ENCODE measurements at places on chromosomes 2 and 18.

GRCh38 chr18:75916624-75916982 lies 489.1 kb upstream of the SMIM21 start:
- no peak for DNase-seq

DNA sequence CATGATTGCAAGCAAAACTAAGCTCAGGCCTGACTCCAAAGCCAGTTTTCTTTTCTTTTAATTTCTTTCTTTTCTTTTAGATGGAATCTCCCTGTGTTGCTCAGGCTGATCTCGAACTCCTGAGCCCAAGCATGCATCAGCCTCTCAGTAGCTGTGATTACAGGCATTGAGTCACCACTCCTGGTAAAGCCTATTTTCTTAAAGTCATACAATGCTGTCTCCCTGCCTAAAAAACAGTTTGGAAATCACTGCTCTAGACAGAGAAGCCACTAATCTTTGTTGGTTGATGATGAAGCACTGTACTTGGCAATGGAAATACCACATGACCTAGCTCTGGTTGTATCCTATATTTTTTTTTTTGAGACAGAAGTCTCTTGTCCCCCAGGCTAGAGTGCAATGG lies 33.1 kb upstream of the ZNF532 start:
- no peak for DNase-seq

DNA sequence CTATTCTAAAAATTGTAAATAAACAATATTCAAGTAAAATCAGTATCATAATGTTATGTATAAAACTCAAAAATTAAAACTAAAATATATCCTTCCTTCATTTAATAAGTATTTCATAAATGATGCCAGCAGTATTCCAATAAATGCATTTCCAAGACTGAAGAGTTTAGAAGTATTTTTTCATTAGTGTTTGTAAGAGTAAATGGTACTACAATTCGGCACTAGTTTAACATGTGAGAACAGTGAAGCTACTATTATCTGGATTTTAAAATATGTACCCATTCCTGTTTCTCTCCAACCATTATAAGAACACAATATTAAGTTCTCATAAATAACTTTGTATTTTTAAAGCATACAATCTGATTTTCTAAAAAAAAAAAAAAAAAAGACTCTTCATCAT lies 3.3 kb downstream of the BAZ2B start:
- no peak for DNase-seq

- DNase-seq: no peak
These were observed 5.9 kb upstream of the FN1 start for GRCh38 chr2:215441560-215442400.

- no peak for DNase-seq
These were observed 138.7 kb downstream of the PRKCE start for GRCh38 chr2:45789961-45790723.

DNA sequence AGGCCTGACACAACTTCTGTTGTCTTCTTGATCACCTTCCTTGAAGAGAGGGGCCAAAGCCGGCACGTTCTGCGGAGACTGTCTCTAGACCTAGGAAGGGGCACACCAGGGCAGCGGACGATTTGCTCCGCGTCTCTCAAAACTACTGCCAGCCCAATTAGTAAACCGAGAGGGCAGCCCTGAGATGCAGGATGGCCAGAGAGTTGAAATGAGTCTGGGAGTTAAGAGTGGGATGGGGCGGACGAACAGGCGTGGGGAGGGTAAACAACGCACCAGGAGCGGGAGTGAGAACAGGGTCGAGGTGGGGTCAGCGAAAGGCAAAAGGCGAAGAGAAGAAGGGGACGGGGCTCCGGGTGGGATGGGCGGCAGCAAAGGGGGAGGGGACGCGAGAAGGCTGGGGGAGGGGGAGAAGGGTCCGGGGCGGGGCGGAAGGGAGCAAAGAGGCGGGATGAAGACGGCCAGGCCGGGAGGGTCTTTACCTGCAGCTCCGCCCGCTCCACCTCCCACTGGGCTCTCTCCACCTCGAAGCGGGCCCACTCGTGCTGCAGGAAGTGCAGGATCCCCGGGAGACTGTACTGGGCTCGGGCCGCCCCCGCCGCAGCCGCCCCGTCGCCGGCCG lies 476 bp downstream of the STRN start:
- DNase-seq: peak; percentile 59

DNA sequence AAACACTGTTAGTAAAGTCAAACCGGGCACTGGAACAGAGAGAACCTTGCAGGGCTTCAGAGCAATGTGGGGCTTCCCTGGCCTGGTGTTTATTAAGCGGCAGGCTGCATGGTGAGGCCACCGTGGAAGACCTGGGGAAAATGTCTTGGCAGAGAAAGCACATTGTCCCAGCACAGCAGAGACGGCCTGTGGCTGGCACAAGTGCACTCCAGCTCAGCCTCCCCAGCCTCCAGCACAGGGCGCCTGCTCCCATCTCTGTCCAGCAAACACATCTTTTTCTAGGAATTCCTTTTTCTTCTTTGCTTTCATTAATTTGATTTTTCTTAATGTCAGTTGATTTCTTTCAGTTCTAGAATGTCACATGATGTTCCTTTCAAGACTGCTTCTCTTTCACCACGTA lies 138.2 kb upstream of the NFATC1 start:
- no peak for DNase-seq

DNA sequence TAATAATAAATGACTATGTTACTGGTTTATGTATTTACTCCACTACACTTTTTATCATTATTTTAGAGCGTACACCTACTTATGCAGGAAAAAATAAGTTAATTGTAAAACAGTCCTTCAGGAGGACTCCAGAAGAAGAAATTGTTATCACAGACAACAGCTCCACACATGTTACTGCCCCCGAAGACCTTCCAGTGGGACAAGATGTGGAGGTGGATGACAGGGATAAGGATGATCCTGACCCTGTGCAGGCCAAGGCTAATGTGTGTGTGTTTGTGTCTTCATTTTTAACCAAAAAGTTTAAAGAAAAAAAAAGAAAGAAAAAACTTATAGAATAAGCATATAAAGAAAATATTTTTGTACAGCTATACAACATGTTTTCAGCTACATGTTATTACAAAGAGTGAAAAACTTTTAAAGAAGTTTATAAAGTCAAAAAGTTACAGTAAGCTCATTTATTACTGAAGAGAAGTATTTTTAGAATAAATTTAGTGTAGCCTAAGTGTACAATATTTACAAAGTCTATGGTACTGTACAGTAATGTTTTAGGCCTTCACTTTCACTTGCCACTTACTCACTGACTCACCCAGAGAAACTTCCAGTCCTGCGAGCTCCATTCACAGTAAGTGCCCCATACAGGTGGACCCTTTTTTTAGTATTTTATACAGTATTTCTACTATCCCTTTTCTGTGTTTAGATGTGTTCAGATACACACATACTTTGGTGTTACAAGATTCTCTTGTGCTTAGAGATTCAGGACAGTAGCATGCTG lies 7.5 kb downstream of the TGFBRAP1 start:
- DNase-seq: no peak

- no peak for DNase-seq
These were observed 93.7 kb downstream of the LOXHD1 start for GRCh38 chr18:46563317-46563716.

DNA sequence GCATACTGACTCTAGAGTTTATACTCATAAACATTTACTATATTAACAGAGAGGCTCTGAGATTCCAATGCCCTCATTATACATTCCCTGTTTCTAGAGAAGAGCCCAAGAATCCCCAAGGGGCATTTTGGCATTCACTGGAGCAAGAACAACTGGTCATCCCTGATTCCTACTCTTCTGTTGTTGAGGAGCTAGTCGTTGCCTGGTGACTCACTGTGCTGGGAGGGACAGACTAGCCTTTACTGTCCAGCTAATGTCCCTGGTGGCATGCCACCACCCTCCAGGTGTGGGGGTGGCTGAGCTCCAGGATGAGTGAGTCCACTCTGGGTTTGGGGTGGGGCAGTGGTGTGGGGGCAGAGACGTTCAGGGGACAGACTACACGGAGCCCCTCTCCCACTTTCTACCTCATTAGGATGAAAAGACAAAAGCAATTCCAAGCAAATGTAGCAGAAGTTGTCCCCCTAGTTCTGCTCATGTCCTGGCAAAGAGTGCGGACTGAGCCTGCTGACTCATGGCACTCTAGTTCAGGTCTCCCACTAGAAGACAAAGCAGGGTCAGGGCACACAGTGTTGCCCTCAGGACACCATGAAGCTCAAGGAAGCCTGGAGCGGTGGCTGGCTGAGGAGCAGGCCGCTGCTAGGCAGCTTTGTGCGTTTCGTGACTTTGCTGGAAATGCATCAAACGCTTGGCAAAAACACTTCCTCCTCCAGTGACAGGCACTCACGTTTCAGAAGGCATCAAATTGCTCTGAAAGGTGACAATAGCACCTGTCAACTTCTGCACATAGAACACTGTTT lies 49.4 kb downstream of the RHOB start:
- DNase-seq: no peak

DNA sequence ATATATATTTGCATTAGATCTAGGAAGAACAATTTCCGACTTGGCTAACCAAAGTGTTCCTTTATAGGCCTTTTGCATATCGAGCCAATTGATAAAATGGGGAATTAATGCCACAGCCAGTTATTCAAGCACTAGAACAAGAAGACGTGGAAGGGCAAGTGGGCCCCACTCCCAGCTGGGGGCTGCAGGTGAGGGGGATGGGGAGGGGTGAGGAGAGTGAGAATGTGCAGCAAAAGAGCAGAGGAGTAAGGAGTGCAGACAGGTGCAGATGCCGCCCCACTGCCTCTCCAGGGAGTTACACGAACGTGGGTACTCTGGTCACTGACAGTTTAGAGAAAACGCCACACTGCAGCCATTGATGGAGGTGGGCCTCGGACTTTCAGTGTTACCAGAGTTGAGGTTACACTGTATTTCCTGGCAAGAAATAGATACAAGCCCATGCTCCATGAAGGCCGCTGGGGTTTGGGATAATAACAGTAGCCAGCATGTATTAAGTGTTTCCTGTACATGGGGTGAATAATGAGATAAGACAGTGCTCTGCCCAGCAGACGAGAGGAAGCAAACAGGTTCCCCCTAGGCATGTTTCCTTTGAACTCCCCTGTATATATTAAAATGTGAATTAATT lies 40.9 kb downstream of the GORASP2 start:
- no peak for DNase-seq

- no peak for DNase-seq
These were observed 100.3 kb upstream of the NCK2 start for GRCh38 chr2:105644174-105644980.

DNA sequence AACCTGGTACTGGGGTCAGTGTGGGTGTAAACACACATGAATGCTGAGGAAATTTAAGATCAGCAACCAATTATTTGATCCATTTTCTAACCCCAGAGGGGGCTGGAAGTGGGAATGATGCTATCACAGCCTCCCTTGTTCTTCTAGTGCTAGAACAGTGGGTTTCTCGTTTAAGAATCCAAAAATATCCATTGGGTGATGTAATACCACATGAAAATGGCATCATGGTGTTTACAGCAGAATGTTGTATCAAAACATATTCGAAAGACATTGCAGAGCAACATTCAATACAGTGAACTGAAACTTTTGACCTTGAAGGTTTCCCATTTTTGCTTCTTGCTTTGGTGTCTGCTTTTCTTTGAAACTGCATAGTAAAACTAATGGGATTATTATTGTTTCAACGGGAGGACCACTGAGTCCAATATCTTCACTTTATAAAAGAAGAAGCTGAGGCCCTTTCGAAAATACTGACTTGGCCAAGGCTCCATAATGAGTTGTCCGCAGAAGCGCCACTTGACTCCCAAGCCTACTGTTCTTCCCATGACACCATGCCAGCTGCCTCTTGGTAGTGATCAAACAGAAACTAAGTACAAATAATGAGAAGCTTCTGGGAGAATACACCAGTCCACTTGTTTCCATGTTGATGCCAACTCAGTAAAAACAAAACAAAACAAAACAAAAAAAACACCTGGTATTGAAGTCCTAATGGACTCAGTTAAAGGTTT lies 106.1 kb downstream of the COLEC12 start:
- DNase-seq: no peak

GRCh38 chr2:74109551-74109950 lies 38.2 kb downstream of the BOLA3 start:
- no peak for DNase-seq

Measured in GM12865 (cell line).